ENCODE measurements at places on chromosomes 7 and 10. TPM values are rescaled to one million over a fixed set of nuclear protein-coding genes. Genes with fewer than 3 reads are reported as not detected.

IGF2BP3 gene
- polyA plus RNA-seq, result 63.2 TPM

MYO1G gene
- 1.4 TPM for polyA plus RNA-seq

GRCh38 chr10:99520847-99521764 is 11.6 kb upstream of the NKX2-3 start:
- DNase-seq, result no peak

GRCh38 chr10:72274213-72274729 is 547 bp downstream of the DDIT4 start:
- DNase-seq, result no peak
